ENCODE measurements at places on chromosomes 1 and 21.

DNA sequence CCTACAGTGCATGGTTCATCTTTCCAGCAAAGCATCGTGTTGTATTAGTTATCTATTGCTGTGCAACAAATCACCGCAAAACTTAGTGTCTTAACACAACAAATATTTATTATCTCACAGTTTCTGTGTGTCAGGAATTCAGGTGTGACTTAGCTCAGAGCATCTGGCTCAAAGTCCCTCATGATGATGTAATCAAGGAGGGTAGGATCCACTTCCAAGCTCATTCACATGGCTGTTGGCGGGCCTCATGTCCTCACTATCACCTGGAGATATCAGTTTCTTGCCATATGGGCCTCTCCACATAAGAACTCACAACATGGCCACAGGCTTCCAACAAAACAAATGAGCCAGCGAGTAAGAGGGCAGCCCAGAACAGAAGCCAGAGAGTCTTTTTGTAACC is 135.6 kb upstream of the GJB5 start:
- no peak for DNase-seq

- no peak for DNase-seq
Measured at GRCh38 chr21:41605178-41605933, 97.4 kb upstream of the TMPRSS2 start.

GRCh38 chr1:2966449-2967328 is 54.6 kb upstream of the ACTRT2 start:
- no peak for DNase-seq

DNA sequence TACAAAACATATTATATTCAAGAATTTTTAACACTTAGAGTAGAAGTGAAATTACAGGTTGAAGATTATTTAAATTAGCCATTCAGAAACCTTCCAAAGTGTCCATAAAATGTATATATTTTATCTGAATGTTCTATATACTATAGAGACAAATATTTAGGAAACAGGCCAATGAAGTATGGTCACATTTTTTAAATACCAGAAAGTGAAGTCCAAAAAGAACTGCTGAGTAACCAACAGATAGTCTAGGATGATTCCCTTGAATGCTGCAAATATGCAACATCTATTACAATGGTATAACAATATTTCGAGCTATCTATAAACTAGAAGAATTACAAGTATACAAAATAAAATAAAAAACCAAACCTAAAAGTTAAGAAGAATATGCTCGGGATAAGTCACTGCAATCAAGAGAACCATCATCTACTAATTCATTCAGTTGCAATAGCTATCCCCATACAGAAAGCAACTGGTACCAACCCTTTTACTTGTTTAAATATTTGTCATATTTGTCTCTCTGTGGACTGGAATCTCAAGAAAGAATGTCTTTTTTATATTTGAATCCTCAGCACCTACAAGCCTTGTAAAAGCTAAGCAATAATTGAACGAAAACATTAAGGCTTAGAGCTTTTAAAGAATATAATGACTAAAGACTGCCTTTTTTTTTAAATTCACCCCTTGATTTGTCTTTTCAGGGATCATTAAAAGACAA is 8.1 kb downstream of the ODF2L start:
- DNase-seq, result no peak

- no peak for DNase-seq
Measured at GRCh38 chr21:42465008-42465802, 30.8 kb downstream of the RSPH1 start.

DNA sequence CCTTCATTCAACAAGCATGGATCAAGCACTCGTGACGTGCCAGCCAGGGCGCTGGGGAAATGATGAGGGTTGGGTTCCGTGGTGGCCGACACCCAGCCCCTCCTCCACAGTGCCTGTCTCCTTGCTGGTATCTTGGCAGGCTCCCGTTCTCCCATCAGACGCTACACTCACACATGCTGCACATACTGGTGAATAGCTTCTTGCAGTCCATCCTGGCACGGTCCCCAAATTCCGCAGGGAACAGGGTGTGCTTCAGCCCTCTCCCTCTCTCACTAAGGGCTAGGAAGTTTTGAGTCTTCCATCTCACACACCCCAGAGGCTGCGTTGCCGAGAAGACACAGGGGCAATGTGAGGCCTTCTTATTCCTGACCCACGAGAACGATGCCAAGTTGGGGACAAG is 10.1 kb upstream of the MEF2D start:
- peak; percentile 94 for DNase-seq

GRCh38 chr21:34192646-34193285 is 119.4 kb downstream of the MRPS6 start:
- DNase-seq, result no peak

DNA sequence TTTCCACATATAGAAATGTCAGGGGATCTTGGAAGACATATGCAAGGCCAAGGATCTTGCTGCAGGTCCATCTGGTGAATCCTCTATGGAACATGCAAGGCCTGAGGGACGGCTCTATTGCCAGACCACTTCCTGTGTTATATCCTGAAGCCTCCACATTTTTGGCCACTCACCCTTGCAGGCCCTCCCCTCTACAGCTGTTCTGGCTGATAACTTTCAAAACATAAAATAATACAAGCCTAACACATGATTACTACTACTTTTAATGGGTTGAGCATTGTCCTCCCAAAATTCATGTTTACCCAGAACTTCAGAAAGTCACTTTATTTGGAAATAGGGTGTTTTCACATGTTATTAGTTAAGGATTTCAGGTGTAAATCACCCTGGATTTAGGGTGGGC is 18.5 kb upstream of the LYPLAL1 start:
- no peak for DNase-seq

GRCh38 chr21:16079830-16080229 is 350.0 kb downstream of the USP25 start:
- peak; percentile 77 for DNase-seq

GRCh38 chr1:203185585-203185984 is 919 bp downstream of the CHI3L1 start:
- no peak for DNase-seq

DNA sequence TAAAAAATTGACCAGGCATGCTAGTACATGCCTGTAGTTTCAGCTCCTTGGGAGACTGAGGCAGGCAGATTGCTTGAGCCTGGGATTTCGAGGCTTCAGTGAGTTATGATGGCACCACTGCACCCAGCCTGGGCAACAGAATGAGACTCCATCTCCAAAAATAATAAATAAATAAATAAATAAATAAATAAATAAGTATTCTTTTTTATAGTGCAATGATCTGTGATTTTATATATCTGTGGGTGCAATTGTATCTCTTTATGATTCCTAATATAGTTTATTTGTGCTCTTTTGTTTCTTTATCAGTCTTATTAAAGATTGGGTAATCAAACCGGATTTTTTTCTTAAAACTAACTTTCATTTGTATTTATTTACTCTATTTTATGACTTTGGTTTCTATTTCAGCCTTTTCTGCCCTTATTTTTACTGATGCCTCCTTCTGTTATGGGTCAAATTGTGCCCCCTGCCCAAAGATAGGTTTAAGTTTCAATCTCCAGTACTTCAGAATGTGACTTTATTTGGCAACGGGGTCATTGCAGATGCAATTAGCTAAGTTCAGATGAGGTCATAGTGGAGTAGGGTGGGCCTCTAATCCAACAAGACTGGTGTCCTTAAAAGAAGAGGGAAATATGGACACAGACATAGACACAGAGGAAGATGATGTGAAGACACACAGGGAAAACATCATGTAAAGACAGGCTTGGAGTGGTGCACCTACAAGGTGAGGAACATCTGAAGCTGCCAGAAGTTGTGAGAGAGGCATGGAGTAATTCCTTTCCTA is 74.9 kb upstream of the CDC42BPA start:
- no peak for DNase-seq

DNA sequence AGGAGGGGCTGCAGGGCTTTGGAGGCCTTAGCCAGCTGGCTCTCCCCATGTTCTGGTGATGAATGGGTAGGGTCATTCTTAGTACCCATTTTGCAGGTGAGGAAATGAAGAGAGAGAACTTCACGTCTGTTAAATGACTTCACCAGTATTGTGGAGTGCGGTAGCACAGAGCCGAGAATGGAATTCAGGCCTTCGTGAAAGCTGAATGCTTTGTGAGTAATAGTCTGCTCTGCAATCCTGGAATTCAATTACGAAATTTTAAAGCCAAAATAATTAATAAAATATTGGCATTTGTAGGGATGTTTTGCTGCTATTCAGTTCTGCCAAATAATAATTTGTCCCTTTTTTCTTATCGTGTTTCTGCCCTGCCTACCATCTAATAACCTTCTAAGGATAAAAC is 197.7 kb downstream of the GREM2 start:
- peak; percentile 87 for DNase-seq

- no peak for DNase-seq
Measured at GRCh38 chr1:90710579-90711536, 6.2 kb downstream of the BARHL2 start.

GRCh38 chr1:1924386-1924785 is 5.3 kb upstream of the TMEM52 start:
- no peak for DNase-seq

DNA sequence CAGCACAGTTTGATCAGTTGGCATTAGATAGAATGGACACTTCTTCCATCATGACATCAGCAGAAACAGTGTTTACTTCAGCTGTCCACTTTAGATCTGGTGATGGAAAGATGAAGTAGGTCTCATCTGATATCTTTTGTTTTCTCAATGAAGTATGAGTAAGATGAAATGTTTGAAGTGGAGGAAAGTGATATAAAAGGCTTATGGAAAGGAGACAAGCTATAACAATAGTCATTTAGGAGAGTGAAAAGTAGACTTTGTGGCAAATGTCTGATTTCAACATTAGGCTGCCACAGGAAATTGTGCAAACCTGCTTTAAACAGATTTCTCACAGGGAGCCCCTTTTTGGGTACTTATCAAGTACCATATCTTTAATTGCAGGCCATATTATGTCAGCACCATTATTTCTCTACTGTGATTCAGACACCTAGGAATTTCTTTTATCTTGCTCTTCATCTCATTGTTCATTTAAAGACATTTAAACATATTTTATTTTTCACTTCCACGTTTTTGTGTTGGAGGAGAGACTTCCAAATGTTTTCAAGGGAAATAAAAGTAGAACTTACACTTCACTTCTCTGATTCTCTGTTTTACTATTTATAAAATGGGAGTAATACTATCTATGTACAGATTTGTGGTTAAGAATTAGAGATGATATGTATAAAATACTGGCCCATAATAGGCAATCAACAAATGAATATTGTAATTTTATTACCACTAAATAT is 18.1 kb downstream of the PDC start:
- DNase-seq, result peak; percentile 23

DNA sequence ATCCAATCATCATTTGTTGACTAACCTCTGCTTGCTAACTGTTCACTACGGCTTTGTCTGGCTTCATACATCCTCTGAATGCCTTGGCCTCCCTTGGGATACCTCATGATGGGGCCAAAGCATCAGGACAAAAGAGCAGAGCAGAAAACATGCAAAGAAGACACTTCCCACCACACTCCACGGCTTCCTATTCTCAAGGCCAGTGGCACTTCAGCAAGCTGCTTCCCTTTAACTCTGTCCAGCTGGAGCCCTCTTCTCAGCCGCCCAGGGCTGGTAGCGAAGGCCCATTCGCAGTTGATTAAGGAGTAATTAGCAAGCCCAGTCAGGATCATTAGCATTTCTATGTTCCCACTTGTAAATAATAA is 224.3 kb upstream of the FGGY start:
- DNase-seq, result no peak

DNA sequence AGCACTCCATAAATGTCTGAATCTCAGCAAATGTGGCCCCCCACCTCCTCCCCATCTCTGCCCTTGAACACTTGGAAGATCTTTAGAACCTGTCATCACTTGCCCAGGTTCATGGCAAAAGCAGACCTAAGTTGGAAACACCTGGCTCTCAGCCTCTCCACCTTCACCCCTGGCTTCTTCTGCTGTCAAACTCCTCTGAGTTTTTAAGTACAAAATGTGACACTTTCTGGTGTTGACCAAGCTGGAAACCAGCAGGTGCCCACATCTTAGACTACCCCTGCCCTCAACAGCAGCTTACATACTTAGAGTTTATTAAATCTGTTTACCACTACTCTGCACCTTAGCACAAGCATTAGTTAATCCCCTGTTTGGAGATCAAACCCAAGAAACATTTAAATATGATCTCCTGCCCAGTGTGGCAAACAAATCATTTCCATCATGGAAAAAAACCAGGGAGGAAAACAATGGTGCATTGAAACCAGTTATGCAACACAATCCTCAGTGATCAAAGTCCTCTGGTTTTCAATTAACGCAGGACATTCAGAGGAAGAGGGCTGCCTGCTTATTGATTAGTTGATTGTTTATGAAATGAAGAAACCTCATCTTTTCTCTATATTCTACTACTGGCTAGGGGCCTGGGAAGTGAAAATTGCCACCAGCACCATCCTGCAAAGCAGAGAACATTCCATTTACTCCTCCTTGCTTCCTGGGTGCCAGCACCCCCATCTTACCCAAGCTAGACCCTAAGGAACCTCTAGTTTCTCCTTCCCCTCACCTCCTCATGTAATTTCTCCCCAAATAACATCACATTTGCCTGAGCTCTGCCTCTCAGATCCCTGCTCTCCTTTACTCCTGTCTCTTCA is 139.4 kb upstream of the RAB4A start:
- no peak for DNase-seq

GRCh38 chr1:25971066-25971810 is 26.6 kb downstream of the PAFAH2 start:
- DNase-seq, result no peak

- no peak for DNase-seq
Measured at GRCh38 chr1:8554956-8555534, 237.1 kb downstream of the SLC45A1 start.

GRCh38 chr21:26064506-26064905 is 106.1 kb downstream of the APP start:
- no peak for DNase-seq

- peak; percentile 14 for DNase-seq
Measured at GRCh38 chr1:198793714-198794113, 154.9 kb downstream of the PTPRC start.

GRCh38 chr1:212433577-212434462 is 1.1 kb downstream of the NENF start:
- peak; percentile 37 for DNase-seq

DNA sequence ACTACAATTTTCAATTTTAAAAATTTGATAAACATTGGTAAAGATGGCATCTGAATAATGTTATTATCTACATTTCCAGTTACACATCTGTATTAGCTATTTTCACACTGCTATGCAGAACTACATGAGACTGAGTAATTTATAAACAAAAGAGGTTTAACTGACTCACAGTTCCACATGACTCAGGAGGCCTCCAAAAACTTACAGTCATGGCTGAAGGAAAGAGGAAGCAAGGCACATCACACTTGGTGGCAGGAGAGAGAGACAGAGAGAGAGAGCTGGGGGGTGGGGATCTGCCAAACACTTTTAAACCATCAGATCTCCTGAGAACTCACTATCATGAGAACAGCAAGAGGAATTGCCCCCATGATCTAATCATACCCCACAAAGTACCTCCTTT is 850.0 kb downstream of the LTN1 start:
- DNase-seq, result peak; percentile 82

- peak; percentile 52 for DNase-seq
Measured at GRCh38 chr1:22416555-22417454, 34.8 kb upstream of the ZBTB40 start.

DNA sequence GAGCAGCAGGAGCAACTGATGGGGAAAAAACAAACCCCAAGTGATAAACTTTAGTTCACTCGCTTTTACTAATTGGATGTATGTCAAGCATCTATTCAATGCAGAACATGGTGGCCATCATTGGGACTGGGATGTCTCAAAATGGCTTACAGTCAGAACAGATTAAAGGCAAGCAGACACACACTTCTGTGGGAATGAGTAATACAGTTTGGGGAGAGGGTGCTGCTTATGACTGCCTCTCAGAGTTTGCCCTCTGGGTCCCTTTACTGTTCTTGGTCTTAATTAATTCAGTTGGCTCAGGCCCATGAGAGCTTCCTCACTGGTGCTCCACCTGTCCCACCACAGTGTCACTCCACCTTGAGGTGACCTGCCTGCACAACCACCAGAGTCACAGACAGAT is 119.5 kb downstream of the TBX19 start:
- no peak for DNase-seq
